CD4-positive, alpha-beta T cell treated with Interferon alpha-2 for 1 hour (primary cell): ENCODE measurements at places on chromosomes 3 and 15.

GRCh38 chr3:31432897-31433678 lies 99.6 kb upstream of the STT3B start:
- DNase-seq, result no peak

DNA sequence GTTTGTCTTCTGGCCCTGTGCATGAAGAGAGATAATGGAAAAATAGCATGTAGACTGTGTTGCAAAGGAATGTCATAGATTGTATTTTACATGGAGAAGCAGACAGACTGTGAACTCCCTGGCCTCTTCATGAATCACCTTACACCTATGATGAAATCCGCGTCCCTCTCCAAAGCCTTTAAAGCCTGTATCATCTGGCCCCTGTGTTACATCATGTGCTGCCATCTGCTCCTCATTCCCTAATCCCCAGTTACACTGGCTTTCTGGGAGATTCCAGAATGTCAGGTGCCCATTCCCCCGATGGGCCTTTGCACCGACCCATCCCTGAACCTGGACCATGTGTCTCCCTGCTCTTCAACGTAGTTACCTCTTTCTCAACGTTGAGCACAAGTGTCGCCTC lies 190.8 kb downstream of the ADAMTSL3 start:
- DNase-seq, result no peak

- no peak for DNase-seq
Observed at GRCh38 chr3:131169331-131169730, 142.7 kb downstream of the NEK11 start.

DNA sequence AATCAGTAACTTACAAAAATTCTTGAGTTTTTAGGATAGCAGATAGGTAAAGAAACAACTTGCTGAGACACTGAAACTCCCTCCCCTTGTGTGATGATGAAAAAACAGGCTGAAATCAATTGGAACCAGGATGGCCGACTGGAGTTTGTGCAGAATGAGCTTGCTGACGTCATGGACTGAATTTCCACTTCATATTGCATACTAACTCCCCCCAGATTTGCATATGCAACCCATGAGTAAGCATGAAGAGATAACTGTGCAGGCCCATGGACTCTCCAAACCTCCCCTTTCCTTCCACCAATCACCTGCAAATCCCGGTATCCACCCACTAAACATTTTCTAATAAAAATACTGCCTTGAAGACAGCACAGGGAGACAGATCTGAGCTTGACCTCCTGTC lies 82.0 kb upstream of the SCN5A start:
- no peak for DNase-seq

DNA sequence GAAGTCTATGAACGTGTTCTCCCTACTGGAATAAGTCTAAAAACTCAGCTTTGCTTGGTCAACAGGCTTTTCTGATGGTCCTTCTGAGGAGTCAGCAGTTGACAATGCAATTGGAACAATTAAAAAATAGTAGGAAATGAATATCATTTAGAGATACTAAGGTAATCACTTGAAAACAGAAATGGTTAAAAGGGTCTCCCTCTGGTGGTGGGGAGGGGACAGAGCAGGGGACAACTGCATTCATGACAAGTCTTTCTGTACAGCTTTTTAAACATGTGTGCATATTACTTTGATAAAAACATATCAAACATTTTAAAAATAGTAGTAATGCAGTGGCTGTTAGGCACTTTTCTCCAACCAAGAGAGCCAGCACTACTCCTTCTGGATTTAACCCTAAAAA lies 119.9 kb upstream of the FHIT start:
- DNase-seq, result peak; percentile 3

GRCh38 chr3:37504583-37505357 lies 330.4 kb upstream of the LRRFIP2 start:
- no peak for DNase-seq

GRCh38 chr3:181541414-181541813 lies 170.3 kb upstream of the SOX2 start:
- DNase-seq, result no peak

- DNase-seq, result no peak
Observed at GRCh38 chr3:65398953-65399352, 639.8 kb downstream of the MAGI1 start.

DNA sequence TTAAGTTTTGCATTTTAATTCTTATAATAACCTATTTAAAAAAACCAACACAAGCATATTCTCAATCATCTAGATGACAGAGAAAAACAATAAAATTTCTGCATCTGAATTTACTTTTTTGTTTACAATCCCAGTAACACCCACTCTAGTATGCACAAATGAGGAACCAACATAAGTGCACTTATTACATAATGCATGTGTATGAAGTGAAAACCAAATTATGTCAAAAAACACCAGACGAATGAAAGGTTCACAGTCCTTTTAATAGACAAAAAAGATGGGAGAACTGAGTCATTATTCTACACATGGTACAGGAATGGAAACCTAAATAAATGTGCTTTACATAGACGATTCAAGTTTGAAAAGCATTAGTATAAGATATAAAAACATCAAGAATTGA lies 91.7 kb downstream of the NR1I2 start:
- no peak for DNase-seq

- no peak for DNase-seq
Observed at GRCh38 chr3:32934150-32934742, 17.2 kb upstream of the CCR4 start.

- no peak for DNase-seq
Observed at GRCh38 chr3:105429034-105429762, 62.5 kb downstream of the ALCAM start.

DNA sequence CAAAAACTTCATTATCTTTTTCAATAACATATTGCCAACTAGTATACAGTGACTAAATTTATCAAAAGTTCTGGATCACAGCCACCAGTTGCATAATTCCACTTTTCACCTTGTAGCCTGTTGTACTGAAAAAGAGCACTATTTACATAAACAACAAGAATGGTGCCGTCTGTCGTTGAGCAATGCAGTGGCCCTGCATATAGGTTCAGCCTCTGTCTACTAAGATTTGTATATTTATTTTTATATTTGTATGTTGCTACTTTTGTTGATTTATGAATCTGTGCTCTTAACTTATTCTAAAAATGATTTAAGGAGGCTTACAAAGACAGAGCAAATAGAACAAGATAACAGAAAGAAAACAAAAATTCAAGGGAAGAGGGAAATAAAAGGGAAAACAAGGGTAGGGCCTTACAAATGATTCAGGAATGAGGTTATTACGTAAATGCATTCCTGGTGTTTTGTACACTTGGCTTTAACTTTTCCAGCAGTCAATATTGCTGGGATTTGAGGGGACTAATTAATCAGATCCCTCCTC lies 257.6 kb upstream of the STT3B start:
- no peak for DNase-seq

GRCh38 chr3:41031401-41031800 lies 167.9 kb upstream of the CTNNB1 start:
- DNase-seq, result no peak

DNA sequence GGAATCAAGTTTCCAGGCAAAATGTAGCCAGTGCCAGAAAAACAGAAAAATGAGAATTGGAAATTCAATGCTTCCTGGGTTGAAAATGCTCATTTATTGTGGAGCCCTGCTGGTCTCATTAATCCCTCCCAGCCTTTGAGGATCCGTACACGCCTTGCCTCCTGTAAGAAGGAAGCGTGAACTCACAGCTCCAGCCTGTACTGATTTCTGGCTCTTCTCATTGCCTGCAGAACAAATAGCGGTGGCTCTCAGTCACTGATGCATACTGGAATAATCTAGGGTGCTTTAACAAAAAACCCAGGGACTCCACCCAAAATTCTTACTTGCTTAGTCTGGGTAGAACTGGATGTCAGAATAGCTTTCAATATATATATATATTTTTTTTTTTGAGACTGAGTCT lies 29.3 kb upstream of the SLC24A5 start:
- DNase-seq, result no peak

- DNase-seq, result no peak
Observed at GRCh38 chr15:96403071-96403470, 72.6 kb downstream of the NR2F2 start.

- no peak for DNase-seq
Observed at GRCh38 chr3:39144095-39144747, 9.2 kb downstream of the CSRNP1 start.

GRCh38 chr3:102189956-102190723 lies 244.7 kb upstream of the ZPLD1 start:
- DNase-seq, result no peak

- DNase-seq, result peak; percentile 70
Observed at GRCh38 chr3:187066228-187066995, 72.9 kb downstream of the RPL39L start.

DNA sequence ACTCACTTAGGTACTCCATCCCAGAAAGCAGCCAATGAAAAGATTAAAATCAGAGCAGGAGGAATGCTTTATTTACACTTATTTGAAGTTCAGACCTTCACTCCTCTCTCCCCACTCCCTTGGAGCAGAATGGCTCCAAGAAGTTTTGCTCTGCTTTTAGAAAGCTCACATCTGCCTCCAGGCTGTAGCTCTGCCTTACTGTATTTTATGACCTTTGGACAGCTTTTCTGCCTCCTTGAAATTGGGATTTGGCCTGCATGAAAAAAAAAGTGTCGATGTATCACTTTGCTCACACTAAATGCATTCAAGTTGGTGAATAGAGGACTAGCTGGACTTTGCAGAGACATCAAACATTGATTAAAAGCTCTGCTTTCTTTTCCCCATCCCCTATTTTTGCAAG lies 95.3 kb downstream of the SLC9A9 start:
- no peak for DNase-seq

DNA sequence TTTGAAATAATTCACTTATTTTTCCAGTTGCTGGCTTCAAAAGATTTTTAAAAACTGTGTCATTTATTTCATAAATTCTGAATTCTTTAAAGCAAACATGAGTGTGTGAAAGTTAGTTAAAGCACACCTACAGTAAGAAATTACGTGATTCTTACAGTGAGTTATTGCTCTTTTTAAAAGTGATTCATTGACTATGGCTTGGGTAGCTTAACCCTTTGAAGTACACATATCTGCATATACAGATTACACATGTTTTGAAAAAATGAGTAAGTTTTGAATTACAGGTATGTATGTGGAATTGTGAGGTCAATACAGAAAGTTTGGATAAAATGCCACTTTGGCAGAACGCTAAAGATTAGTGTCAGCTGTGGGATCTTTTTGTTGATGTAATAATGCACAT lies 64.5 kb upstream of the MBNL1 start:
- no peak for DNase-seq

DNA sequence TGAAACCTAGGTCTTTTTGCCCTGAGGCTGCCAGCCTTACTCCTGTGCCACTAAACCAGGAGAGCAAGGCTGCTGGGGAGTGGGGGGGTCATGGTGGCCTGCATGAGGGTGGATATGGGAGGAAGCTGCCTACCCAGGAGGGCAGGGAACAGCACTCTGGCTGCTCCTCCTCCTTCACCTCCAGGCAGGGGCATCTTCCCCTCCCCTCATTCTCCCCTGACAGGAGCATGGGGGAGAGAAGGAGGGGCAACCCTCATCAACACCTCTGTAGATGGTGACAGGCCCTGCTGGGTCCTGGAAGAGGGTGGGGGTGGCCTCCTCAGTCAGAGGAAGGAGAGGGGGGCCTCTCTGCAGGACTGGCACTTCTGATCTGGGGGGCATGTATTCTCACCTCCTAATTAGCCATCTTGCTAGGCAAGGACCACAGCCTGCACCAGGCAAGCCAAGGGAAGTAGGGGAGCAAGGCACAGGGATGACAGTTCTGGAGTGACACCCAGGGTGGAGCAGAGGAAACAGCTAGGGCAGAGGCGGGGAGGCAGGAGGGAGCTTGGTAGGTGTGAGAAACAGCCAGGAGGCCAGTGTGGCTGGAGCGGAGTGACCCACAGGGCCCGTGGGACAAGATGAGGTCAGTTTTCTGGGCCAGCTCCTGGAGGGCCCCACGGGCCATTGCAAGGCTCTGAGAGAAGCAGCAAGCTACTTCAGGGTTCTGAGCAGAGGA lies 4.9 kb downstream of the CCDC33 start:
- no peak for DNase-seq
